ENCODE measurements at places on chromosomes 2 and 18.

- DNase-seq, result no peak
These were observed 65.3 kb downstream of the OLA1 start for GRCh38 chr2:174183076-174183475.

- DNase-seq, result no peak
These were observed 233.6 kb upstream of the RASGRP3 start for GRCh38 chr2:33242845-33243244.

GRCh38 chr2:215772003-215772402 lies 241.3 kb downstream of the MREG start:
- DNase-seq, result peak; percentile 32

GRCh38 chr2:140747665-140748064 lies 1383.2 kb downstream of the LRP1B start:
- no peak for DNase-seq

DNA sequence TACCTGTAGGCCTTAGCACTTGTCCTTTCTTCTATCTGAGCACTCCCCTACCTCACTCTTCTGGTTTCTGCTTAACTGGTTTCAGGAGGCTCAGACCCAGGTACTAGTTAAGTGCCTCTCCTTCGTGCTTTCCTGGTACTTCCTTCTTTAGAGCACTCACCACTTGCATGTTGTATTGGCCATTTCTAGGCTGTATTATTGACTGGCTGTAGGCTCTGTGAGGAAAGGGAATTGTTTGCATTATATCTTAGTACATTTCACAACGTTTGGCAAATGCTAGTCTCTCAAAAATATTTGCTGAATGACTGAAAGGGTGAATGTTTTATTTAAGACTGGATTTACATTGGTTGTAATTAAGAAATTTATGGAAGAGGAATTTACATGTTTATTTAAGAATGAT lies 36.0 kb upstream of the SCN1A start:
- no peak for DNase-seq

All from NT2/D1 (cell line).